Uterine smooth muscle cell (primary cell): ENCODE measurements at places on chromosomes 4 and X. TPM values are rescaled to one million over a fixed set of nuclear protein-coding genes. Genes with fewer than 3 reads are reported as not detected.

Gene KLHL2
- total RNA-seq, result 23.4 and 28.4 TPM in 2 replicates

Gene TRIM61
- total RNA-seq, result 1.5 and 2.7 TPM in 2 replicates

Gene ANKRD50
- total RNA-seq, result 29.0 and 30.2 TPM in 2 replicates

Gene CENPVL2
- total RNA-seq, result not detected in 2 replicates

Gene HSFX2
- not detected in 2 replicates for total RNA-seq

Gene PNPLA4
- total RNA-seq, result 15.7 and 16.6 TPM in 2 replicates

Gene HSFX3
- total RNA-seq, result not detected in 2 replicates

Gene SMR3B
- not detected in 2 replicates for total RNA-seq

Gene NLGN3
- total RNA-seq, result under 0.01 and 0.12 TPM in 2 replicates

Gene NKX6-1
- total RNA-seq, result under 0.01 and 0.11 TPM in 2 replicates

Gene P2RY10
- total RNA-seq, result not detected in 2 replicates

Gene PNMA6F
- not detected in 2 replicates for total RNA-seq

Gene MAGEA9
- total RNA-seq, result not detected in 2 replicates

Gene SRP72
- 67.1 and 124 TPM in 2 replicates for total RNA-seq

Gene GJB1
- not detected in 2 replicates for total RNA-seq

Gene NAP1L3
- 7.1 and 7.4 TPM in 2 replicates for total RNA-seq

Gene TNMD
- not detected in 2 replicates for total RNA-seq

Gene MAOB
- total RNA-seq, result 0.37 and 0.66 TPM in 2 replicates

Gene MAGEC2
- total RNA-seq, result not detected in 2 replicates

Gene CLCN4
- 0.62 and 0.77 TPM in 2 replicates for total RNA-seq

Gene HMGN5
- total RNA-seq, result 0.75 and 1.7 TPM in 2 replicates

Gene SETD7
- 79.7 and 93.1 TPM in 2 replicates for total RNA-seq

Gene BGN
- 9.0 and 27.9 TPM in 2 replicates for total RNA-seq

Gene GBA3
- total RNA-seq, result under 0.01 TPM in 1 of 2 replicates, not detected in the other

Gene FNIP2
- 26.6 and 39.4 TPM in 2 replicates for total RNA-seq

Gene TRPC5OS
- not detected in 2 replicates for total RNA-seq

Gene PLXNA3
- total RNA-seq, result 19.2 and 26.2 TPM in 2 replicates

Gene ZCCHC18
- 0.55 and 2.0 TPM in 2 replicates for total RNA-seq

Gene OPRPN
- total RNA-seq, result not detected in 2 replicates

Gene FOXP3
- not detected in 2 replicates for total RNA-seq

Gene GLRB
- total RNA-seq, result 15.4 and 18.9 TPM in 2 replicates

Gene THAP9
- total RNA-seq, result 3.9 and 5.2 TPM in 2 replicates

Gene ZRSR2
- 6.1 and 9.0 TPM in 2 replicates for total RNA-seq

Gene TRIM75
- total RNA-seq, result not detected in 2 replicates

Gene PCDH7
- 43.7 and 81.9 TPM in 2 replicates for total RNA-seq

Gene BMPR1B
- total RNA-seq, result 1.1 and 3.0 TPM in 2 replicates

Gene RBMXL3
- not detected in 2 replicates for total RNA-seq

Gene RADX
- total RNA-seq, result 5.4 and 12.0 TPM in 2 replicates

Gene GRPEL1
- total RNA-seq, result 30.0 and 36.7 TPM in 2 replicates

Gene EDNRA
- total RNA-seq, result 3.5 and 10.7 TPM in 2 replicates

Gene STARD8
- total RNA-seq, result 3.2 and 8.7 TPM in 2 replicates

Gene FAM200B
- 12.3 and 19.5 TPM in 2 replicates for total RNA-seq
